ENCODE measurements at places on chromosomes 3 and 15.

DNA sequence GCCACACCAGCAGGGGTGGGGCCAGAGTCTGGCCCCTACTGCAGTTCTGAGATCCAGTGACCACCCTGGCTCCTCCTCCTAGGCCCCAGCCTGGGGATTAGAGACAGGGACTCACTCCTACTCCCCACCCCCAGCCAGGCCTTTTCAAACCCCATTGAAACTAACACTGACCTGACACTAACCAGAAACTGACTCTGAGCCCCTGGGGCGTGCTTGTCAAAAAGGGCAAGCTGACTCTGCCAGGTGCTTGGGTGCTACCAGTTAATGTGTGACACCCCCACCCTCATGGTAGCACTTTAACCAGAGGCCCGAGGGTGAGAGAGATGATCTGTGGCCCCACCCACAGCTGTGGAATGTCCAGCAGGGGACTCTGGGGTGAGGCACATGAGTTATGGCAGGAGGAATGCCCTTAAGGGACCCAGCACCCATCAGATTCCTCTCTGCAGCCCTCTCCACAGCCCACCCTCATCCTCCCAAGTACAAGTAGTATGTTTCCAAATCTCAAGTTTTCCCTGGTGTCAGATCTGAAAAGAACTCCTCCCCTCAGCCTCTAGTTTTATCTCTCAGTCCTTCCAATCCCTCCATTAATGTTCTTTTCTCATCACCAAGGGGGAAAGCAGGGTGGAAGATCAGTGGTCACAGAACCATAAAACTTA lies 1.4 kb downstream of the PTH1R start:
- no peak for DNase-seq

DNA sequence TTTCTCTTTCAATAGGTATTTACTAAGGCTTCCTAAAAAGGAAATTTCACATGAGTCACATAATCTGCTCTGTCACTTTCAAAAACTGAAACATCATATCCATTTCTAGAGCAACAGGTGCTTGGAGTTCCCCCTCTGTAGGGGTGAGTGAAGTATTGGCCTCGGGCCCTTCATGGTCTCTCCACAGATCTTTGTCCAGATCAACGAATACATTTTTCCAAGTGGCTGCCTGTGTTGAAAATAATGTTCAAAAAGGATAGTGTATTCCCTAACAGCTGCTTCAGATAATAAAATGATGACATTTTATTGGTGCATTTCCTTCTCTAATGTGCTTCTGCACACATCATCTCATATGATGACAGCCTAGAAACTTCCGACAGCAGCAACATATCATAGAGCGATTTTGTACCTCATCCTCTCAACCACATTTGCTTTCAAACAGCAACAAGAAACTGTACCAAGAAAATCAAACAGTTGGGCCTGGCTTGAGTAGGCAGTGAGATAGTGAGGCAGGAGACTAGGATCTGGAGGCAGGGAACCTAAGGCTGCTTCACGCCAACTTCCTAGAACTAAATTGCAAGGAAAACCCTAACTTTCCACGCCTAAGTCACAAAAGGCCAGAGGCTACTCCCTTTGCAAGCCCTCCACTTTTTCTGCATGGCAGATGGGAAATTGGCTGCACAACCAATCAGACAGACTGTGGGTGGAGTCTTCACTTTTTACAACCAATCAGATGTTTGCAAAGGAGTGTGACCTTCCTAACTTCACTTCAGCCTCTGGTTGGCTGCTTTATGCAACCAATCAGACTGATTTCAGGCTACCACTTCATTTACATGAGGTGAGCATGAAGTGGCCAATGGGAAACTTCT lies 340.2 kb downstream of the LRRC3B start:
- DNase-seq = no peak

- DNase-seq = no peak
Observed at GRCh38 chr3:66692042-66692765, 191.4 kb upstream of the LRIG1 start.

DNA sequence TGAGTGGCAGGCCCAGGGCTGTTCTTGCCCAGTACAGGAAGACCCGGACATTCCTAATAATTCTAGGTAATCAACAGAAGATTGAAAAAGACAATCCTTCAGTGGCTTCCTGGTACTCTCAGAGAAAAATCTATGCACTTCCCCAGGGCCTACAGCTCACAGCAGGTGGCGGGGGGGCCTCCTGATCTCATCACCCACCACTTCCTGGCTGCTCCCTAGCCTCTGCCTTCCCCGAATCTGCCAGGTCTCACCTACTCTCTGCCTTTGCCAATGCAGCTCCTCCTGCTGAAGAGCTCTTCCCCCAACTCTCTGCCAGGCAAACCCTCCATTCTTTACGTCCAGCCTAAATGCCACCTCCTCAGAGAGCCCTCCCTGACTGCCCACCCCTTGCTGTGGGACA lies 37.5 kb downstream of the EHD4 start:
- no peak for DNase-seq

- no peak for DNase-seq
Observed at GRCh38 chr3:37096975-37097374, 77.4 kb downstream of the LRRFIP2 start.

DNA sequence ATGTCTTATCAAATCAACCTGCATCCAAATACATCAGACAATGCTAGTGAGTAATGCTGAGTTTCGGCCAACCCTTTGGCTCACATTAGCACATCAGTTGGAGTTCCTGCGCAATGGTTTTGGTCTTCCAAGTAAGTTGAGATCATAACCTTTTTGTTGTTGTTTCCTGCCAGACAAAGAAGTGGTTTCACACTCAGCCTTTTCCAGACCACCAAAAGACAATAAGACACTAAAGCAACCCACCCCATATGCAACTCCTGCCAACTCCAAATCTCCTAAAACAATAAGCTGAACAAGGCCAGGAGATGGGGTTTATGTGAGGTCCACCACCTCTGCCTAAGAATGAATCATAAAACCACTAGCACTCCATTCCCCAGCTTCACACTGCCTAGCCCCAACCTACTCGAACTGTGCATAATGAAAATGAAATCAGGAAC lies 177.0 kb downstream of the ERC2 start:
- DNase-seq = no peak

- peak; percentile 14 for DNase-seq
Observed at GRCh38 chr3:75220932-75221331, 443.2 kb upstream of the FRG2C start.

- DNase-seq = no peak
Observed at GRCh38 chr3:60912142-60912541, 339.1 kb downstream of the FHIT start.

- no peak for DNase-seq
Observed at GRCh38 chr3:130900959-130901358, 7.1 kb downstream of the ATP2C1 start.

GRCh38 chr3:169432708-169433432 lies 230.6 kb downstream of the MECOM start:
- no peak for DNase-seq

Measured in WTC11 (cell line).